Stimulated activated CD4-positive, alpha-beta T cell treated with anti-CD3 and anti-CD28 coated beads, Interleukin-15, amount 100 ng/mL, for 48 hours (primary cell): ENCODE measurements at places on chromosomes 5 and 9.

- no peak for DNase-seq
Measured at GRCh38 chr5:122073018-122073417, 5.0 kb downstream of the LOX start.

DNA sequence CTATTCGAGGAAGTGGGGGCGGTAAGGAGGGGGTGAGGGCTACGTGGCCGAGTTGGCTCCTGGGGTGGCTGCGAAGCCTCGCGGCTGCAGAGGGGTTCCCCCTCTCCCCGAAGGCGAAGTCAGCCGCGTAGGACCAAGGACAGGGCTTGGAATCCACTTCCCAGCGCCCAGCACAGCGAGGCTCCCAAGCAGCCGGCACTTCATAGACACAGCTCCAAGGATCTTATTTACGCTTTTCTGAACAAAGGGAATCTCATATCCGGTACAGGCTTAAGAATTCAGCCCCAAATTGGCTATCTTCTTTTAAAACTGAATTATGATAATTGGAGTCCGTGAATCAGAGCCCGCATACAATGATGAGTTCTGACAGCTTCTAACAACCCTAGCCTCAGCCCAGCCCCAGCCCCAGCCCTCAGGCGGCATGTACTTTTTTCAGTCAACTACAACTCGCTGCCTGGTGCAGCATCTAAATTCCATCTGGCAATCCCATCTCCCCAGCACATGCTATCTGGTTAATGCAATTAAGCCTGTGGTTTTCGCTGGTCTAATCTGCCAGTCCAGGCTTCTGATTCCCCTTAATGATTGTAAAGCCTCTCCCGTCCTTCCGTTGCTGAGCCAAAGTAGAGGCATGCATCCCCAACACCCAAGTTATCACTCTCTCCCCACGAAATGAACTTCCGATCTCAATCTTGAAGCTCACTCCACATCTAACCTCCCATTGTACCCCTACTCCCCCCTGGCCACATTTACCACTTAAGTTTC lies 1.0 kb downstream of the ELAVL2 start:
- no peak for DNase-seq

GRCh38 chr9:12604164-12604821 lies 88.9 kb upstream of the TYRP1 start:
- DNase-seq = no peak

- DNase-seq = no peak
Measured at GRCh38 chr9:27184556-27185351, 75.7 kb downstream of the TEK start.

DNA sequence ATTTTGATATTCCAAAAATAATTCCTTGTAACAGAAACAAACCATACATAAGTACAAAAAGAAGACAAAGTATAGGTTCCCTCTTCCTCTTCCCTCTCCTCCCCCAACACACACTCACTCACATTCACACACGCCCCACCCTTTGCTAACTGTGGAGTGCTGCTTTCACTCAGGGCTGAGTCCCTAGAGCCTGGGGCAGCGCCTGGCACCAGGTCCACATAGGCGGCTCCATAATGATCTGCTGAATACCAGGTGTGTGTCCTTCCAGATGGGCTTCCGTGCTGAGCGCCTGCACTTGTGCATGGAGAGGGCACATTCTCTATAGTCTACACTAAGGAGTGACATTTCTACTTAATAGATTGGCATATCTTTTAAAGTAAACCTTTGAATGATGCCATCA lies 3.7 kb downstream of the SEMA4D start:
- no peak for DNase-seq

GRCh38 chr5:71522151-71522550 lies 65.0 kb upstream of the MCCC2 start:
- no peak for DNase-seq
